ENCODE measurements at places on chromosomes 4 and X.

- DNase-seq, result peak; percentile 43
These were observed 75.8 kb downstream of the NUDT11 start for GRCh38 chrX:51420610-51421009.

DNA sequence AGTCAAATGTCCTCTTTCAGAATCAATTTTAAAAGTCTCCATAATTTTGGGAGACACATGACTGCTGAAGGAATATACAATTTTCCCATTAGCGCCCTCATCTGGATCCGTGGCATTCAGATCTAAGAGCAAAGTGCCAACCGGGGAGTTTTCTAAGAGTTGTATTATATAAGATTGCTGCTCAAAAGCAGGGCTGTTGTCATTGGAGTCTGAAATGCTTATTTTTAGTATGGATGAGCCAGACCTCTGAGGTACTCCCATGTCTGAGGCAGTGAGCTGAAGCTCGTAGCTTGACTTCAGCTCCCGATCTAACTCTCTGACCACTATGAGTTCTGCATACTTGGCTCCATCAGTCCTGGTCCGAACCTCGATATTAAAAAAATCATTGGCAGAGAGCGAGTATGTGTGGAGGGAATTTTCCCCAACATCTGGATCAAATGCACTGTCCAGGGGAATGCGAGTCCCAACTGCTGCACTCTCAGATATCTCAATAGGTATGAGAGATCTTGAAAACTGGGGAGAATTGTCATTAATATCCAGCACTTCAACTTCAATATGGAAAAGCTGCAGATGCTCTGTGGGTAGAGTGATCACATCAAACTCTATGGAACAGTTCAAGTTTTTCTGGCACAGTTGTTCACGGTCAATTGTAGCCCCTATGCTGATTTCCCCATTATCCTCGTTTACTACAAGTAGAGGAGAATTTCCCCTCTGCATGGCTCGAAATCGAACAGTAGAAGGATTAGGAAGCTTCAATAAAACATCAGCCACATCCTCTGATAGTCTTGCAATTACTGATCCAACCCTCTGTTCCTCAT, 917 bp downstream of the PCDH18 start:
- DNase-seq, result no peak

DNA sequence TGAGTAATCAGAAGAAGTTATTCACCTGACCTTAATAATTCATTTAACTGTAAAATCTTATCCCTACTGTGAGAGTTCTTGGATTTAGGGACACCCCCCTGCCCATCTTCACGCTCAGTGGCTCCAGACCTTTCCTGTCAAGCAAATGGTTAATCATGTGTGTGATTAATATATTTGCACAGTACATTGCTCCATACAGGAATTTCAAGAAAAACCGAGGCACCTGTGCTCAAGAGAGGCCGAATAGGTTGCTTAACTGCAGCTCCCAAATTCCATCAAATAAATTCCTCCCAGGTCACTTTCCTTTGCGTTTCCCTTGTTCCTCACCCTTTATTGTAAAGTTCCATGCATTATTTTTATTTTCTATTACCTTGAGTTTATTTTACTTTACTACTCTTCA, 119.5 kb downstream of the STOX2 start:
- DNase-seq, result no peak

GRCh38 chrX:17632942-17633341, 104.4 kb upstream of the SCML1 start:
- DNase-seq, result no peak

DNA sequence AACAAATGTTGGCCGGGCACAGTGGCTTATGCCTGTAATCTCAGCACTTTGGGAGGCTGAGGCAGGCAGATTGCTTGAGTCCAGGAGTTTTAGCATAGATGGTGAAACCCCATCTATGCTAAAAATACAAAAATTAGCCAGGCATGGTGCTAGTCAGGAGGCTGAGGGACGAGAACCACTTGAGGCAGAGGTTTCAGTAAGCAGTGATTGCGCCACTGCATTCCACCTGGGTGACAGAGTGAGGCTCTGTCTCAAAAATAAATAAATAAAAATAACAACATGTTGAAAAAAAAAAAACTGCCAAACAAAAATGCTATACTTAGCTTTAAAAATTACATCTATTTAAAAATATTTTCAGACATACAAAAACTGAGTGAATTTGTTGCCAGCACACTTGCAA, 374.2 kb upstream of the SMIM31 start:
- DNase-seq, result no peak

DNA sequence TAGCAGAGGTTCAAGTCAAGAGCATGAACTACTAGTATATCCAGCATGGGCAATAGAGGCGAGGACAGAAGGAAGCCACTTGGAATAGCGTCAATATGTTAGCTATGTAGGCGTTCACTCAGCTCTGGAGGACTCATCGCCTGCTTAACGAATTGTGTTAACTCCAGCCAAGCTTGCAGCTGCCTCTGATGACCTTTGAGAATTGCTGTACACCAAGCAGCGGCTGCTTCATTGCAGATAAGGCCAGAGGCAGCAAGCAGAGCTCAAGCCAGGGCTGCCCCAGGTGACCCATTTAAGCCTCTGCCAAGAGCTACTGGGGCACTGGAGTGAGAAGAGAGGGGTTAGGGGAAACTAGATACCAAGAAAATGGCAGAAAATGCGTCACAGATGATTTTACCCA, 160.2 kb upstream of the IGFBP7 start:
- no peak for DNase-seq

GRCh38 chrX:49956313-49956712, 33.9 kb downstream of the CLCN5 start:
- DNase-seq, result no peak

- DNase-seq, result no peak
These were observed 109.7 kb downstream of the MSL3 start for GRCh38 chrX:11867610-11868345.

DNA sequence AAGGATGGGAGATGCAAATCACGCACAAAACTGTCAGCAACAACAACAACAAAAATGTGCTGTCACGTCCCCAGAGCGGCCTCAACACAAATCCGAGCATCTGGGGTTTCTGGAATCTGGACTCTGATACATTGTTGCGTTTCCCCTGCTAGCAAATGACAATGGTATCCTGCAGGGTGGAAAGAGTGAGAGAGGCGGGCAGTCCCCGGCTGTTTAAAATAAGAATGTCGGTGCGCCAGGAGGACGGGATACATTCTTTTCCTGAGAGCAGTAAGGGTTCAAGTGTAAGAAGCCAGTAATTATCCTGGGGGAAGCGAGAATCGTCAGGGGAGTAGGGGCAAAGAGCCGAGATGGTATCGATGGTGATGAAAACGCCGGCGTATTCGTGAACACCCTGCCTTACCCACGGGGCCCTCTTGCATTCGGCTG, 310.2 kb downstream of the ASMT start:
- no peak for DNase-seq

GRCh38 chr4:45453258-45453853, 670.5 kb downstream of the GABRG1 start:
- no peak for DNase-seq

DNA sequence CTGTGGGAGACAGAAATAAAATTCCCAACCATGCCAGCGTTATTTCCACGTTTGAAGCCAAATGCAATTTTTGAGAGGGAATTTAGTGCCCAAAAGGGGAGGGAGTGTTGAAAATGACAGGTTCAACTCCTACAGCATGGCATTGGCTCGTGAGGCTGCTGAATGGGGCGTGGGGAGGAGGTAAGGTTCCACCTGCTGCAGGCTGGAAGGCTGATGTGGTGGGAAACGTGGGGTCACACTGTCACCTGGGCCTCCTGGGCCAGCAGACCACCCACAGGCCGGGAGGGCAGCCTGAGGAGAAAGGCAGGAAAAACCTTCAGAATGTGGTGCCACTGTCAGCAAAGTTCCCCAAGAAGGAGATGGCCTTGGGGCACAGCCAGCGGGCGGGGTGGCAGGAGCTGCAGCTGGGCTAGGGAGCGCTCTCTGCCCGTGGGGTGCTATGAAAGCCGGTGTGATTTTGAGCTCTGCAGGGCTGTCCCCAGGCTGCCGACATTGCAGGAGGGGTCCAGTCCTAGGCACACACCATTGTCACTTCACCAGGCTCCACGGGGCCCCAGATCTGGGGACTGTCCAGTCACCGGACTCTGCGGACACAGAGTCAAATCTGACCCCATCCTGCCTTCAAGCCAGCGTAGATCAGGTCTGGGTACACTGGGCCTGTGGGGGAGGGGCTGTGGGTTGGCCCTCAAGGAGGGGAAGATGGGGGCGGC, 19.6 kb downstream of the MSANTD1 start:
- DNase-seq, result no peak

DNA sequence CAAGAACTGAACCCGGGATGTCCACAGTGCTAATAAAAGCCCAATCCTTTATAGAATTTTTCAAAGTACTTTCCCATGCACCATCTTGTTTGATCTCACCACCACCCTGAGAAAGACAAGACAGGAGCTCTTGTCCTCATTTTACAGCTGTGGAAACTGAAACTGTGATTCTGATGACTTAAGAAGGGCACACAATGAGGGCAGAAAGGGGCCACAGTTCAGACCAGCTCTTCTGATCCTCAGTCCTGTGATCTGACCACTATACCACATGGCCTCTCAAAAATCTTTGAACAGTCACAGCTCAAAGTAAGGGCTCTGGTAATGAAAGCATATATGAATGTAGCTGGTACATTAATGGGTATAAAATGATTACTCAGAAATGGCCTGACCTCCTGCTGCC, 127.3 kb upstream of the CPEB2 start:
- DNase-seq, result no peak

GRCh38 chr4:150078579-150079080, 385 bp downstream of the DCLK2 start:
- no peak for DNase-seq

DNA sequence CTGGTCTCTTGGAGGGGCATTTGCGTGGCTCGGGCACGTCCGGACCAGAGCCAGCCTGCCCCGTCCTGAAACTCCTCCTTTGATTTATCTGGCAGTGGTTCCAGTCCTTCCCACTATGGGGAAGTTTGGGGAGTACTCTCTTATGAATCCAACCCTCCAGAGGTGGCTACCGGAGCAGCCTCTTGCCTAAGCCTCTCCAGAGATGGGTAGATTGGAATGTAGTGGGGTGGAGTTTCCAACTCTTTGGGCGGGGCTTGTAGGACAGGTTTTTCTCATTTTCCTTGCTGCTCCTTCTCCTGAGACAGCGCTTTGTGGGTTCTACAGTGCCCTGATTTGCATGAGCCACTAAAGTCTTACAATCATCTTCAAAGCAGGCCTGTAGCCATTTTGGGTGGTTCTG, 60.1 kb upstream of the XAGE1B start:
- DNase-seq, result no peak

Data from activated CD4-positive, alpha-beta T cell treated with anti-CD3 and anti-CD28 coated beads for 4 hours (primary cell).